H1 (cell line): ENCODE measurements at places on chromosomes 11 and 22. TPM values are rescaled to one million over a fixed set of nuclear protein-coding genes. Genes with fewer than 3 reads are reported as not detected.

- no peak overlapping the region for H3K4me3 ChIP-seq
- no peaks in the 10 kb centered on the region for H3K27me3 ChIP-seq
- no peak overlapping the region for H3K27ac ChIP-seq
- H3K36me3 ChIP-seq: no peaks in the 10 kb centered on the region
Measured at GRCh38 chr11:110909336-110909735, 197.1 kb upstream of the ARHGAP20 start.

DNA sequence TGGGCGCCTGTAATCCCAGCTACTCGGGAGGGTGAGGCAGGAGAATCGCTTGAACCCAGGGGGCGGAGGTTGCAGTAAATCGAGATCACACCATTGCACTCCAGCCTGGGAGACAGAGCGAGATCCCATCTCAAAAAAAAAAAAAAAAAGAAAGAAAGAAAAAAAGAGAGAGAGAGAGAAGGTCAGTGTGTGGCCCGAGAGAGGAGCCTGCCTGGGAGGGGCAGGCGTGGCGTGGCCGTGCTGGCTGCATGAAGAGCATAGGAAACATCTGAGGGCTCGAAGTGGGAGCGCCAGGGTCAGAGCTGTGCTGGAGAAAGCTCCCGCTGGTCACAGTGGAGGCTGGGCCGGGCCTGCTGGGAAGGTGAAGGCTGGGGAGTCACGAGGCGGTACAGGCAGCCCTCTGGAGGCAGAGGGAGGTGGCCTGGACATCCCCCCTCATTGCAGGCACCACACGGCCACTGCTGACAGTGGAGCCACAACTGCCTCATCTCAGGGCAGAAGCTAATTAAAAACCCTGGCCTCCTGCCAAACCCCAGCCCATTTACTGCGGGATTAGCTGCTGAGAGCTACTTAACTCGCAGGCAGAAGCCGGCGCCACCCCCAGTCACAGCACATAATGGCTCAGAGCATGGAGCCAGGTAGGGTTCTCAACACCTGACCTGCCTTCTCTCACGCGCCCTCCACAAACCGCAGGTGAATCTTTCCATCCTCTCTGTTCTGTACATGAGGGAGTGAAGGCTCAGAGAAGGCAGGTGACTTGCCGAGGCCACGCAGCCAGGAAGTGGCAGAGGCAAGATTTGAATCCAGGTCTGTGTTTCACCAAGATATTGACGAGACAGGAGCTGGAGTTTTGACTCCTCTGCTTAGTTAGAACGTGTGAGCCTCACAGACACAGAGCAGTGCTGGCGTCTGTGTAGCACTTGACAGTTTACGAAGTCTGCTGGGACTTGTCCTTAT lies 32.6 kb downstream of the NFAM1 start:
- peaks cover 7% of the 10 kb centered on the region; the same call in 1 of the 2 replicates for H3K4me1 ChIP-seq
- DNase-seq: no peak
- H3K4me3 ChIP-seq: no peak overlapping the region
- H3K27ac ChIP-seq: no peak overlapping the region

DNA sequence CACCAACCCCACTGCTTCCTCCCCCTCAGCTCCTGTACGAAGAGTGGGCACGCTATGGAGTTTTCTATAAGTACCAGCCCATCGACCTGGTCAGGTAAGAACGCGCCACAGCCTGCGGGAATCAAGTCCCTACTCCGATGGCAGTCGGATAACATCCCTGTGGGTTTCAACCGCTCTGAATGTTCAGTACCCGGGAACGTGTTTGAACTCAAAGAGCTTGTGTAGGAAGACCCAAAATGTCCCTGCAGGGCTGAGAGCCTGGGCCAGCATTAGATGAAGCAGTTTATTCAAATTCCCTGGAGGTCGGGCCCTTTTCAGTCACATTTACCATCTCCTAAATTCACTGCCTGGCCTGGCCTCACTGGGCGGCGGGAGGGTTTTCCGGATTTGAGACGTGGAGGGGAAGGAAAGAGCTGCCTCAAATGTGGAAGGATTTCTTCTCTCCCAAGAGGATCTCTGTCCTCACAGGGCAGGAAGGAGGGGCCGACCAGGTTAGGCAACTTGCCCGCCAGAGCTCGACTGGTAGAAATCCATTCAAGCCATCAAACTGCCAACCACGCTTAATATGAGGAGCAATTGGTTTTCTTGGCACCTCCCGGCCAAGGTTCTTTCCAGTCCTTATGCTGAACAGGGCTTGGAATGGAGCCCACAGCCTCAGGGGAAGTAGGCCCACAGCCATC lies 46.3 kb downstream of the ANO1 start:
- no peaks in the 10 kb centered on the region for H3K27me3 ChIP-seq
- H3K4me3 ChIP-seq: no peak overlapping the region
- H3K36me3 ChIP-seq: no peaks in the 10 kb centered on the region
- H3K27ac ChIP-seq: no peak overlapping the region
- peaks cover 21% of the 10 kb centered on the region for H3K4me1 ChIP-seq

GRCh38 chr11:134754521-134755198 lies 342.6 kb upstream of the B3GAT1 start:
- no peak for DNase-seq
- no peaks in the 10 kb centered on the region for H3K4me1 ChIP-seq

- H3K27ac ChIP-seq: no peak overlapping the region
- no peak for DNase-seq
- no peaks in the 10 kb centered on the region; the same call in 1 of the 2 replicates for H3K4me1 ChIP-seq
Measured at GRCh38 chr11:21564833-21565682, 627.8 kb upstream of the ANO5 start.

DNA sequence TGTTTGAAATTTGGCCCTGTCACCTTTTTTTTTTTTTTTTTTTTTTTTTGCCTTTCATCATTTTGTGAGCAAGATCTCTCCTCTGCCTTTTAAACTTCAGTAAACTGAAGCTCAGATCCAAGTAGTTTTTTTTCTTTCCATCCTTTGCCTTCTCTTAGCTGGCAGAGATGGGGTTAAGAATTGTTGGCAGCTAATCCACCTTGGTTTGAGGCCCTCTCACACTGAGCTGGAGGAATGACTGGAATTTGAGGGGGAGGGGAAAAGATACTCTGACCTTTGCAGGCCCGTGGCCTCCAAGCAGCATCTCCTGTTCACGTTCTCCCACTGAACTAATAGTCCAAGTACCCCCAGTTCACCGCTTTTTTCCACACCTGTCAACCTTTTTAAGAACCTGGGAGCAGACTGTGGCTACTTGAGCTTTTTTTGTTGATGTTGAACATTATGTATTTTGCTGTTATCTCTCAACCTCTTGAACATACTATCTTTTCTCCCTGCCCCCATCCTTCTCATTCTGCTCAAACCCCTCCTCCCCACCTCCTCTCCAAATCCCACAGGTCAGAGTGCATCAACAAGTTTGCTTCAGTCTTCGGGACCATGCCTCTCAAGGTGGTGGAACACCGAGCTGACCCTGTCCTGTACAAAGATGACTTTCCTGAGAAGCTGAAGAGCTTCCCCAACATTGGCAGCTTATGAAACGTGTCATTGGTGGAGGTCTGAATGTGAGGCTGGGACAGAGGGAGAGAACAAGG lies 66.2 kb downstream of the ALX4 start:
- H3K27ac ChIP-seq: peak overlapping the region; percentile 80
- H3K27me3 ChIP-seq: no peaks in the 10 kb centered on the region
- peak overlapping the region; percentile 9; the same call in 1 of the 2 replicates for H3K4me3 ChIP-seq

DNA sequence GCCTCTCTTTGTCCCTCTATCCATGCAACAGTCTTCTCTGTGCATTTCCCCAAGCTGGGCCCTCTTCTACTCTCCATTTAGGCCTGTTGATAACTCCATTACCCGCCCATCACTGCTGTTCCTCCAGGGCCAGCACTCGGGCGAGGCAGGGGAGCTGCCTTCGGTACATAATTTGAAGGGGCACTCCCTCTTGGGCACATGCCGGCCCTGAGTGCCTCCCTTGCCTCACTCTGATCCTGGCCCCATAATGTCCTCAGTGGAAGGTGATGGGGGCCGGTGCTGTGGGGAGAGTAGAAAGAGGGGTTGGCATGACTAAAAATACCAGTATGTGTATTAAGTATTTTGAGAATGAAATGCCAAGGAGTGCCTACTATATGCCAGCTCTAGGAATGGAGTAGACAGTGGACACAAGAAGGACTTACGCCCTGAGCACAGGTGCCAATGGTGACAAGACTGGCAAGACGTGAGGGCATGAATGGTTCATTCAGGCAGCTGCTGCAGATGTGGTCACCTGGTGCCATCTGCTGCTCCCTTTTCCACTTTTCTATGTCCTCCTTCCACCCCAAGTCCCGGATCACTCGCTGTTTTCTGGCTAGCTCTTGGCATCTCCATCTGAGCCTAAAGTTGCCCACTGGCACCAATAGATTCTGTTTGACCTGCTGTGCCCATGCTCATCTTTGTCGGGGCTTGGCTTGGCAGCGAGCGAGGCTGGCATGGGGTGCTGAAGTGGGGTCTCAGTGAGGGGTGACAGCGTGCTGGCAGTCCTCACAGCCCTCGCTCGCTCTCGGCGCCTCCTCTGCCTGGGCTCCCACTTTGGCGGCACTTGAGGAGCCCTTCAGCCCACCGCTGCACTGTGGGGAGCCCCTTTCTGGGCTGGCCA lies 22.6 kb downstream of the TMEM218 start:
- no peaks in the 10 kb centered on the region for H3K27me3 ChIP-seq
- no peak overlapping the region for H3K4me3 ChIP-seq
- H3K27ac ChIP-seq: no peak overlapping the region
- H3K36me3 ChIP-seq: no peaks in the 10 kb centered on the region

- H3K27ac ChIP-seq: no peak overlapping the region
- peaks cover 65% of the 10 kb centered on the region for H3K27me3 ChIP-seq
- DNase-seq: no peak
- H3K36me3 ChIP-seq: no peaks in the 10 kb centered on the region
Measured at GRCh38 chr11:124839128-124839971, 25.9 kb upstream of the ROBO3 start.

GRCh38 chr11:30203850-30204249 lies 27.0 kb upstream of the FSHB start:
- H3K27ac ChIP-seq: no peak overlapping the region
- H3K4me1 ChIP-seq: peaks cover 2% of the 10 kb centered on the region; the same call in 1 of the 2 replicates
- H3K4me3 ChIP-seq: no peak overlapping the region
- no peak for DNase-seq

GRCh38 chr11:130882138-130882551 lies 34.1 kb downstream of the SNX19 start:
- no peak overlapping the region for H3K4me3 ChIP-seq
- no peak overlapping the region for H3K27ac ChIP-seq
- no peak for DNase-seq
- H3K4me1 ChIP-seq: no peaks in the 10 kb centered on the region

- H3K27me3 ChIP-seq: no peaks in the 10 kb centered on the region
- H3K4me3 ChIP-seq: no peak overlapping the region
- no peak for DNase-seq
- H3K4me1 ChIP-seq: no peaks in the 10 kb centered on the region
- H3K36me3 ChIP-seq: no peaks in the 10 kb centered on the region
Measured at GRCh38 chr22:49062155-49062801, 765.4 kb downstream of the BRD1 start.

- no peak overlapping the region for H3K27ac ChIP-seq
- no peak for DNase-seq
- peaks cover 14% of the 10 kb centered on the region for H3K4me1 ChIP-seq
- H3K4me3 ChIP-seq: no peak overlapping the region
Measured at GRCh38 chr11:64716473-64717267, 6.3 kb downstream of the NRXN2 start.

GRCh38 chr22:42229455-42230149 lies 40.9 kb downstream of the TCF20 start:
- DNase-seq: no peak
- H3K27ac ChIP-seq: no peak overlapping the region

- no peaks in the 10 kb centered on the region for H3K4me1 ChIP-seq
- H3K4me3 ChIP-seq: no peak overlapping the region
- H3K36me3 ChIP-seq: peaks cover 74% of the 10 kb centered on the region
- no peak for DNase-seq
Measured at GRCh38 chr22:41900652-41901312, 14.1 kb downstream of the SHISA8 start.

Gene SDHAF2
- 41.0 and 44.8 TPM in 2 replicates for total RNA-seq

Gene ACR
- 0.56 TPM in 1 of 2 replicates, not detected in the other for total RNA-seq

Gene TRPM5
- 0.11 TPM in 1 of 2 replicates, not detected in the other for total RNA-seq

Gene PLA2G3
- total RNA-seq: 25.9 and 26.8 TPM in 2 replicates

Gene KRTAP5-1
- total RNA-seq: not detected in 2 replicates

Gene NAV2
- 66.9 and 73.6 TPM in 2 replicates for total RNA-seq
